ENCODE measurements at places on chromosomes 16 and 17.

DNA sequence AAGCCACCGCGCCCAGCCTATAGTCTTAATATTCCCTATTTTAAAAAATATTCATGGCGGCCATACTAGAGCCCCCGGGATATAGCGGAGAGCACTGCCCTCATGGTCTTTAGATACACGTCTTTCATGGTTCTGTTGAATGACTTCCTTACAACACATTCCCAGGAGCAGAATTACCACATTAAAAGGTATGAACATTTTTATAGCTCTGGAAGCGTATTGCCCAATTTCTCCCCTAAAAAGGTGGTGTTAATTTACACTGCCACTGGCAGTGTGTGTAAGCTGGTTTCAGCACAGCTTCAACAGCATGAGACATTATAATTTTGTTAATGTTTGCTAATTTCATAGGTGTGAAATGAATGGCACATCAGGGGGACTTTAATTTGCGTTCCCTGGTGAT lies 19.0 kb downstream of the C17orf100 start:
- DNase-seq, result no peak

DNA sequence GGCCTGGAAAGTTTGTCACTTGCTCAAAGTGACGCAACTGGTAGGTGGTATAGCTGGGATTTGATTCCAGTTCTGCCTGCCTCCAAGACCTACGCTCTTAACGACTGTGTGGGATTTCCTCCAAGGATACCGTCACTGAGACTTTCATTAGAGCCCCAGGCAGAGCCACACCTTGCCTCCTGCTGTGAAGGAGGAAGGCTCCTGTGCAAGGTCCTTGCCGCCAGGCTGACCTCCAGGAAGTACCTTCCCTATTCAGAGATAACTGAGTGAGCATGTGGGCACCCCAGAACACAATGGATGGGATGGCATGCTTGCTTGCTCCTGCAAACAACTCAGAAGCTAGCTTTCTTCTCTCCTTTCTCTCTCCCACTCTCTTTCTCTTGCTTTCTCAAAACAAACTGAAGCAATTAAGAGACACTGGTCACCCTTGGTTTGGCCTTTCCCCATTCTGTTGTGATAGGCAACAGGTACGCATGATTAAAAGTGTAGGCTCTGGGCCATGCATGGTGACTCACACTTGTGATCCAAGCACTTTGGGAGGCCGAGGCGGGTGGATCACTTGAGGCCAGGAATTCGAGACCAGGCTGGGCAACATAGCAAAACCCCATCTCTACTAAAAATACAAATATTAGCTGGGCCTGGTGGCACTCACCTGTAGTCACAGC lies 30.7 kb downstream of the CACNG3 start:
- no peak for DNase-seq

- DNase-seq, result no peak
Observed at GRCh38 chr16:9081843-9082242, 9.6 kb upstream of the HAPSTR1 start.

DNA sequence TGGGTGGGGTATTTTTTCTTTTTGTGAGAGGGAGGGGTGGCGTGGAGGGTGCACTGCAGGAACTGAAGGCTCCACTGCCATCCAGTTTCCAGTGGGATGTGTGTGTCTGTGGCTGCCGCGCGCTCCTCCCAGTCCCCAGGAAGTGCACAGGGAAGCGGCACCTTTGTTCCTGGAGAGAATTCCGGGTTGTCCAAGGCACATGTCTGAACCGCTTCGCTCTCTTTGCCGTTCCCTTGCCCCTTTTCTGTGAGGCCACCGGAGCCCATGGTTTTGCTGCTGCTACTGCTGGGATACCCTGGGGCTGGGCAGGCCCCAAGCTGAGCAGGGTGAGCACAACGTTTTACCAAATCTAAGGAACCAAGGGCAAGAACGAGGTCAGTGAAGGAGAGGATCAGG lies 19.5 kb downstream of the ACSF3 start:
- no peak for DNase-seq

GRCh38 chr17:73623247-73623646 lies 21.0 kb downstream of the SDK2 start:
- no peak for DNase-seq

DNA sequence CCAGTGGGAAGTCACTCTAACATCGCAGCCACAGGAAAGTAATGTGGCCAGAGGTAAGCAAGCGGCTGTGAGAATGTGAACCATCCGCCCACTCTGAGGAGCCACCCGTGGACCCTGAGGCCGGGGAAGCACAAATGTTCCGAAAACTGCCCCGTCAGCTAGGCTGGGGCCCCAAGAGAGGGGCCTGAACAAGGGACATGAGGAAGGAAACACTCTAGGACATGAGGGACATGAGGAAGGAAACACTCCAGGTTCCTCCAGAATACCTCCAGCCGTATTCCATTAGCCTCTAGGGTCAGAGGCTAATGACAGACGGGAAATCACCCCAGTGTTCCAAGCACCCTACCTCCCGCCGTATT lies 317 bp downstream of the TEFM start:
- DNase-seq, result no peak

DNA sequence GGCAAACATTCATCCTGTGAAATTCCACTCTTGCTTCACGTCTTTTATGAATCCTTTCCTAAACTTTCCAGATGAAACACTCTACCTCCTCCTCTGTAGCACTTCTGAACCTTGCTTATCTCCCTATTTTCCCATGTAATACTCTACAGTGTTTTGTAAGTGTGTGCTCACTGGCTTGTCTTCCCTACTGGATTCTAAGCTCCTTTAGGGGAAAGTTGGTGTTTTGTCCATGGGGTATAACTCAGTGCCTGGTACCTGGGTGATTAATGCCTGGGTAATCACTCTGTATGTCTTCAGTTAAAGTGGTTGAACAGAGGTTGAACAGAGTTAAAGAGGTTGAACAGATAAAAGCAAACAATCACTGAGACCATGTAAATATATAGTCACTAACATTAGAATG lies 3.8 kb upstream of the KAT7 start:
- DNase-seq, result no peak

DNA sequence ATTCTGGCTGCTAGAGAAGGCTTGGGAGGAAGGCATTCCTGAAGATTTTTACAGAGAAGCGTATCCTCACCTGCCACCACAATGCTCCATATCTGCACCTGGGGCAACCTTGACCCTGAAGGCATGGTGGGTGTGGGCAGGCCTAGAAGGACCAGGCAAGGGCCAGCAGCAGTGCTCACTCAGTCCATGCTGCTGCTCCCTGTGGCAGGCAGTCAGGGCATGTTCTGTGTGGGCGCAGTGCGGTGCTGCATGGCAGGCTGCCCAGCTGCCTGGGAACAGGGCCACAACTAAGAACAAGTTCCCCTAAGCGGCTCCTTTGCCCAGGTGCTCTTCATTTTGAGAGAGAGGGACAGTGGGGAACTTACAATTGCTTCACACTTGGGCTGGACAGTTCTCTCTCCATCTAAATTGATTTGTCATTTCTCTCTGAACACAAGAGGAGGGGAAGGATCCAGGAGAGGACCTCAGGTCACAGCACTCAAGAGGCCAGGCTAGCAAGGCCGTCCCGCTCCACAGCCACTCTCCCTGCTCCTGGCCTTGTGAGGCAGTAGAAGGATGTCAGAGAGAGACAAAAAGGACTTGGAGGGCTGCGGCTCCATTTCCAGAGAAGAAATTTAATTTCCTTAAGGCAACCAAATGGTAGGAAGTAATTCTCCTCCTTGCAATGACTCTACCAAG lies 158.8 kb downstream of the AATF start:
- no peak for DNase-seq

GRCh38 chr16:84136331-84137125 lies 8.4 kb downstream of the HSDL1 start:
- no peak for DNase-seq

DNA sequence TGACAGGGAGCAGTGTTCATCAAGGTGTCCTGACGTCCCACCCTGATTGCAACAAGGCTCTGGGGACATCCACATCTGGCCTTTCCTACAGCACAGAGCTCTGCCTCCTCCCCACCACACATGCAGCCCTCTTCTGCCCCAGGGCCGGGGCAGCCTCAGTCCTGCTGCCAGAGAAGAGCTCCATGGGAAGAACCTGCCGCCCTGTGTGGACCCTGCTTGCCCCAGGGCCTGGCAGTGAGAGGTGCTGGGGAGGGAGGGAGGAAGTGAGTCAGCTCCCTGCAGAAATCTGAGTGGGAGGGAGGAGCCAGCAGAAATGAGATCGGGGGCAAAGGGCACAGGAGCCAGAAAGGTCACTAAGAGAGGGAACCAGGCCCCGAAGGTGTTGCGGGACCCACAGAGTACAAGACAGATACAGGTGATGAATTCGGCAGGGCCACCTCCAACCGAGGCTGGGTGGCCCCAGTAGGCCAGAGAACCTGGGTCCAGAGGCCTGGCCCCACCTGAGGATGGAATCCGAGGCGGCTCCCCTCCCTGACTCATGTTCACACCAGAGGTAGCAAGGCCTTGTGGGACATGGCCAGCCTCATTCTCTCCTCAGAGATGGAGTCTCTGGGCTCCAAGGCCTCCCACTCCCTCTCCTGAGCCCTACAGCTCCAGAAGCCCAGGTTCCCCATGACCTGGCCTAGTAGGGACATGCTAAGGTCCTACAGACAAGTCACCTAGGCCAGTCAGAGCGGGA lies 24.8 kb downstream of the MYO18A start:
- DNase-seq, result no peak

DNA sequence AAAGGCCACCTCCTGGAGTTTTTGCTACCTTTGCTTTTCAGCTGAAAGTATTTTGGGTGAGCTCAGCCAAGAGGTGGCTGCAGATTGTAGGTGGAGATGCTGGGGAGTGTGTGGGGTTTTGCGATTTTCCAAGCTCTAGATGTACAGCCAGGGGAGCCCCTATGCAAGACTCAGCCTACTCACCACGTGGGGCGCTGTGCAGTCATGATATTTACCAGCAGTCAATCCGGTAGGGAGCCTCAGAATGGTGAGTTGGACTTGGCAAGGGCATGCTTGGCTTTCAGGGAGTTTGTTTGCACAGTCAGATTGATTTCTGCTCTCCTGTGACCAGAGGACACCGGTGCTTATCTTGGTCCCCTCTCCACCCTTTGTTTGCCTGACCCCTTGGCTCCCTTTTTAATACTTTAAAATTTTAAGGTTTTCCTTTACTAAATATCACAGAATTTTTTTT lies 175.3 kb downstream of the UTP18 start:
- DNase-seq, result no peak

- no peak for DNase-seq
Observed at GRCh38 chr17:11334493-11334892, 93.5 kb downstream of the SHISA6 start.

- no peak for DNase-seq
Observed at GRCh38 chr17:47670064-47670463, 20.3 kb downstream of the KPNB1 start.
